ENCODE measurements at places on chromosomes 16 and 17. TPM values are rescaled to one million over a fixed set of nuclear protein-coding genes. Genes with fewer than 3 reads are reported as not detected.

The LGALS9B gene
- not detected for total RNA-seq

GRCh38 chr17:81519284-81520020 is 6.9 kb upstream of the ACTG1 start:
- DNase-seq, result peak; percentile 73

The RAP1GAP2 gene
- total RNA-seq, result 49.2 TPM

DNA sequence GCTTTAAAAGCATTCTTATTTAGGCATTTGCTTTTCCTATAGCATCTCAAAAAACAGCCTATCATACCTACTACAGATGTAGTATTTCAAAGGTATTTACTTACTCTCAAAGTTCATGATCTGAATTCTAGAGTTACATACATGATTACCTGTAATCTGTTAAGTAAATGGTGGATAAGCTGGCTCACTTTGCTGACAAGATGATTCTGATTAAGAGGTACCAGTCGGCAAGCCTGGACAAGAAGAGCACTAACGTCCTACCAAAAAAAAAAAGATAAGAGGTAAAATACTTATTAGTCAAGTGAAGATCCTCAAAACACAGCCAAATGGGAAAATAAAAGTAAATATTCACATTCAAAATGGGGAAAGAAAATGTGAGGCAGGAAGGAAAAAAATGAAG is 2.7 kb downstream of the HEATR6 start:
- DNase-seq, result no peak

DNA sequence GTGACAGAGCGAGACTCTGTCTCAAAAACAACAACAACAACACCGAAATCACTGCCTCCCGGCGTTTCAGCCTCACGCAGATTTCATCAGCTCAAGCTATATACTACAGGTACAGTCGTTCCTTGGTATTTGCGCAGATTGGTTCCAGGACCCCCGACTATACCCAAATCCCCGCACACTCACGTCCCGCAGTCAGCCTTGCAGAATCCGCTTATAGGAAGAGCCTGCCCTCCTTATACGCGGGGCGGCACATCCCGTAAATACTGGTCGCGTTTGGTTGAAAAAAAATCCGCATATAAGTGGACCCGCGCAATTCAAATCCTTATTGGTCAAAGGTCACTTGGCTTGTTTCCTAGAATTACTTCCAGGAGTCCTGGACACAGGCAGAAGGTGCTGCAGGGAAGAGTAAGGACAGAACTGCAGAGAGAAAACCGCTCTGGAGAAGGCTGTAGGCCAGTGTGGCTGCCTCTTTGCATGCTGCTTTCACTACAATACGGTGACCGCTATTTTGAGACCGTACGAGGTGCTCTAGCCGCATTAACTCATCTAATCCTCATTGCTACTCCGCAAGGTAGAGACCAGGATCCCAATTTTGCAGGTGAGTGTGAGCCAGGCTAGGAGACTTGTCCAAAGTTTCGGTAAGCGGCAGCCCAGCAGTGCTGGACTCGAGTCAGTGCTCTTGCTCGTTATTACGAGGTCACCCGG is 718 bp downstream of the NDUFAB1 start:
- DNase-seq, result no peak
